Adrenal gland (tissue), 19 donors: ENCODE measurements at places on chromosomes 3 and 15. TPM values are rescaled to one million over a fixed set of nuclear protein-coding genes. Genes with fewer than 3 reads are reported as not detected.

The ROPN1 gene
- not detected for polyA plus RNA-seq

The GUCA1C gene
- not detected for polyA plus RNA-seq

The DPPA4 gene
- polyA plus RNA-seq: 0.20 TPM

The STRC gene
- polyA plus RNA-seq: 2.1 TPM

The ENTPD3 gene
- 0.54 TPM for polyA plus RNA-seq

DNA sequence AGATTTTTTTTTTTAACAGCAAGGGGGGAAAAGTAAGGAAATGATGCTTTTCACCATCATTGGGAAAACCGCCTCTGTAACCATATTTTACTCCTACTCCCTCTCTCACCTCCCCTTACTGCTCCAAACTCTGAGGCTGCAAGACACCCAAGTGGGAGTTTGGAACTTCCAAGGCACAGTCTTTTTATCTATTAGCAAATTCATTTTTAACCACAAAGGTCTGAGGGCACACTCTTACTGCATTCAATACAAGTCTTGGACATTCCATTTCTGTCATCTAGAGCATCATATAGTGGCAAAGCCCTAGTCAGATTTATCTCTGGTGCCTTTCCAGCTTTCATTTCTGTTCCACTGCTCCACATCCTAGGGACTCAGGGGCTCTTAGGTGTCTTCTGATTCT, 13.2 kb downstream of the FAM162A start:
- no peak for DNase-seq

DNA sequence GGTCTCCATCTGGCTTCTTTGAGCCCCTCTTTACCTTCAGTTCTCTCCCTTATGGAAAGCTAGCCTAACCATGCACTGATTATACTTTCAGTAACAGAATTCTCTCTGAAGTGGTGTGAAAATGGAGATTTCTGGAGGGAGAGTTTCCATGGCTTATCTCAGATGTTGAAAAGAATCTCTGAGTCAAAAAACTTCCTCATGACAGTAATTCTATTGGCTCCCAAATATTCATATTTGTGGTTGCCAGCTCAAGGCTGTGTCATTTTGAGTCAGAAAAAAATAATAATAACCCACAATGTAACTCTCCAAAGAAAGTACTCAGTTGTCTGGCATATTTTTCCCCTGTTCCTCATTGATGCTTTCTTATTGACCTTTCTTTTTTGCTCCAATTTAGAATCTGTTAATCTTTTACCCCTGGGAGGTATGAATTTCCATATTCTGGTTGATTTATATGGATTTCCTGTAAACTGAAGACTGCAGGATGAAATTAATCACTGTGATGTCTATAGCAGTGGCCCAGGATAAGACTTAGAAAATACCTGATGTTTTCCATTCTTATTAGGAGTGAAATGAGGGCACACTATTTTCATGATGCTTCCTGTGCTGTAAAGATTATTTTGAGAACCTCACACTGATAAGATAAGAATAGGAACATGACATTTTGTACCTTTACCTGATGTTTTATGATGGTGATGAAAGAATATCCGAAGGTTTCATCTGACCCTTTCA, 149.5 kb upstream of the EPHA3 start:
- DNase-seq: no peak

GRCh38 chr3:150446470-150446977, 38.4 kb downstream of the TSC22D2 start:
- DNase-seq: no peak

DNA sequence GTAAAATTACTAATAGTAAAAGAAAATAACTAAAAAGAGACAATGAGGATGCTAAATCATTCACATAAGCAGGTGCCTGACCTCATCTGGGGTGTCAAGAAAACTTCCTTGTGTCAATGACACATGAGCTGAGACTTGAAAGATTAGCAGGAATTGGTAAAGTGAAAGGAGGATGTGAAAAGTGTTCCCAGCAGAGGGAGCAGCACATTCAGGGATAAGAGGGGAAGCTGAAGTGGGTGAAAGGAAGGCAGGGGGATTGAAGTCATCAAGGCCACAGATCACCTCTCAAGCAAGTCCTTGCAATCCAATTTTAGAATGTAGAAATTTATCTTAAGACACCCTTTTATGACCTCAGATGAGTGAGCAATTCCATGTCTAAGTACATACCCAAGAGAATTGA, 60.2 kb upstream of the ACP3 start:
- peak; percentile 14 for DNase-seq

DNA sequence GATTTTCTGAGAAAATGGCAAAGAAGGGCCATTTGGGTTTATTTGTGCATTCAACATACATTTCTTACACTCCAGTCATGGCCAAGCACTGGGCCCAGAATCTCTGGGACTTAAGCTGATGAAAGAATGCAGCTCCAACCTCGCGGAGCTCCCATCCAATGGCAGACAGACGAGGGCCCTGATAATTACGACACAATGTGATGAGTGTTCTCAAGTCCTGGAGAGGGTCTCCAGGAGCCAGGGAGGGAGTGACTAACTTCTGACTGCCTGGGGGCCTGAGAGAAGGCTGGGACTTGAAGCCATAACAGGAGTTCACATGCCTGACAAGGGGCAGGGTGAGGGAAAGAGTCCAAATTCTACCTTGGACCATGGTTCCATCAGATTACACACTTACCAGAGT, 42.6 kb upstream of the BNC1 start:
- no peak for DNase-seq

- no peak for DNase-seq
Measured at GRCh38 chr15:96720656-96721055, 390.2 kb downstream of the NR2F2 start.

DNA sequence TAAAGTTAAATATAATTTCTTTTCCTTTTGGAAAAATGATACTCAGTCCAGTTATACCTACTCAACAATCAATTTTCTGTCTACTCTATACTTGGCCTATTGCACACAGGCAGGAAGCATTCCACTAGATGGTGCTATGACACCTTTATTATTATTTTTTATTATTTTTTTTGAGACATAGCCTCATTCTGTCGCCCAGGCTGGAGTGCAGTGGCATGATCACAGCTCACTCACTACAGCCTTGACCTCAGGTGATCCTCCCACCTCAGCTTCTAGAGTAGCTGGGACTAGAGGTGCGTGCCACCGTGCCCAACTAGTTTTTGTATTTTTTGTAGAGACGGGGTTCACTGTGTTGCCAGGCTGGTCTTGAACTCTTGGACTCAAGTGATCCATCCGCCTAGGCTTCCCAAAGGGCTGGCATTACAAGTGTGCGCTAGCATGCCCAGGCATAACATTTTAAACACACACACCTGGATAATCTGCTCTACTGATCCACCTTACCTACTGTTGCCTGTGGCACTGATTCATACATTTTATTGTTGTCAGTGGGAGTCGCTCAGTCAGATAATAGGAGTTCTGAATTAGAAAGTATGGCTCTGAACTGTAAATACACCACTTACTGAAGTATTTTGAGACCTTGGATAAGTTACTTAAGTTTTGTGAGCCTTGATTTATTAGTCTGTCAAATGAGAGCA, 56.2 kb downstream of the EIF3J start:
- no peak for DNase-seq

GRCh38 chr15:70093481-70094319, 4.0 kb downstream of the TLE3 start:
- DNase-seq: no peak

DNA sequence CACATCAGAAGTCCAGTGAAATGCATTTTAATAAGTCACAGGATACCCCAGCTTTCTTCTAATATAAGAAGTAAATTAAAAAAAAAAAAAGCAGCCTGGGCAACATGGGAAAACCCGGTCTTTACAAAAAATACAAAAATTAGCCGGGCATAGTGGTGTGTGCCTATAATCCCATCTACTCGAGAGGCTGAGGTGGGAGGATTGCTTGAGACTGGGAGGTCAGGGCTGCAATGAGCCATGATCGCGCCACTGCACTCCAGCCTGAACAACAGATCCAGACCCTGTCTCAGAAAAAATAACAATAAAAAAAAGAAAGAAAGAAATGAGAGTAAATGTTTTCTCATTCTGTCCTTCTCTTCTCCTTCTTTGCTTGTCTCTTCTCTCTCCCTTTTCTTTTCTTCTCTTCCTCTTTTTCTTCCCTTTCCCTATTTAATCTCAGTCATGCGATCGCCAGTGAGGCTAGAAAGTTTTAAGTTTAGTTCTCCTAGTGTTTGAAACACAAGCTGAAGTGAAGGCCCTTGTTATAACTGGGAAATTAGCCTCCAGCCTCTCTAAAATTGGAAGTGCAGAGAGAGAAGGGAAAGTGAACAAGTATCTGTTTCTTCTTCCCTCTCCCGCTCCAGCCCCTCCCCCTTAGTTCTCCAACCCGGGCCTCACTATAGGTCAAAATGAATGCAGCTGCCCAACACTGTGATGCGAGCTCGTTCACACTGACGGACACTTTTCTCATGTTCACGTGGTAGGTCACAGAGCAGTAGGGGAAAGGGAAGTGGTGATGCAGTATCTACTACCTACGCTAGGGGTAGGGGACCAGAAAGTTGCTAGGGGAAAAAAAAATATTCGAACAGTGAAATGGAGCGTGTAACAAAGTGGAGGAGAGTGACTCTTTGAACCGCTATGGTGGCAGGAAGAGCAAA, 23.5 kb upstream of the TSC22D2 start:
- peak; percentile 49 for DNase-seq

GRCh38 chr15:58929891-58930416, 3.5 kb downstream of the SLTM start:
- no peak for DNase-seq

DNA sequence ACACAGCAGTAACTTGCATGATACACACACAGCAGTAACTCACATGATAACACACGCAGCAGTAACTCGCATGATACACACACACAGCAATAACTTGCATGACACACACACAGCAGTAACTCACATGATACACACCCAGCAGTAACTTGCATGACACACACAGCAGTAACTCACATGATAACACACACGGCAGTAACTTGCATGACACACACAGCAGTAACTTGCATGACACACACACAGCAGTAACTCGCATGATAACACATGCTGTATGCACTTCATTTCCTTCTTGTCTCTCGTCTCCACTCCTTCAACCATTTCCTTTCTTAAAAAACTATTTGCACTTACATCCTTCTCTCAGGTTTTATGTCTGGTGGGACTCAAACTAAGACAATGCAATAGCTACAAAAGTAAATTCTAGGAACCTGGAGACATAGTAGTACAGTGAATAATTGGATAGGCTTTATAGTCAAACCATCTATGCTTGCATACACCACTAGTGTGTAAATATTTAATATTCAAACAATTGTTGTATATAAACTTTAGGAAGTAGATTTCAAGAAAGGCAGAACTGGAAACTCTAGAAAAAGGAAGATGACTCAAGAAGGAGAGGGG, 130.8 kb downstream of the UACA start:
- DNase-seq: no peak

DNA sequence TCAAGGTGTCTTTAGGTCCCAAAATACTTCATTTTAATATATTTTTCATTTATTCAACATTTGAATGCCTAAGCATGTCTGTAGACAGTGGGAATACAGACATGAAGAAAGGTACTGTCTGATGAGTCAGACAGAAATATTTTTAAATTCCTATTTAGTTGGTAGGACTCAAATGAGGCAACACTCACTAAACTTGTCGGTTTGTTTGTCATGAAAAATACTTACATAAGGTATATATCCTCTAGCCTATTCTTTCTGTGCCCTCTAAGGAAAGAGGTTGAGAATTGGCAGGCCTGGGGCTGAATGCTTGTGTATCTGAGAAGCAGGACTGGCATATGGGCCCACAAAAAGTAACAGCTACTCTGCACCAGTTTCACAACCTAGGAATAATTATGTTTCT, 423.6 kb upstream of the MDFIC2 start:
- DNase-seq: no peak

GRCh38 chr3:77222701-77223100, 182.8 kb downstream of the ROBO2 start:
- no peak for DNase-seq

DNA sequence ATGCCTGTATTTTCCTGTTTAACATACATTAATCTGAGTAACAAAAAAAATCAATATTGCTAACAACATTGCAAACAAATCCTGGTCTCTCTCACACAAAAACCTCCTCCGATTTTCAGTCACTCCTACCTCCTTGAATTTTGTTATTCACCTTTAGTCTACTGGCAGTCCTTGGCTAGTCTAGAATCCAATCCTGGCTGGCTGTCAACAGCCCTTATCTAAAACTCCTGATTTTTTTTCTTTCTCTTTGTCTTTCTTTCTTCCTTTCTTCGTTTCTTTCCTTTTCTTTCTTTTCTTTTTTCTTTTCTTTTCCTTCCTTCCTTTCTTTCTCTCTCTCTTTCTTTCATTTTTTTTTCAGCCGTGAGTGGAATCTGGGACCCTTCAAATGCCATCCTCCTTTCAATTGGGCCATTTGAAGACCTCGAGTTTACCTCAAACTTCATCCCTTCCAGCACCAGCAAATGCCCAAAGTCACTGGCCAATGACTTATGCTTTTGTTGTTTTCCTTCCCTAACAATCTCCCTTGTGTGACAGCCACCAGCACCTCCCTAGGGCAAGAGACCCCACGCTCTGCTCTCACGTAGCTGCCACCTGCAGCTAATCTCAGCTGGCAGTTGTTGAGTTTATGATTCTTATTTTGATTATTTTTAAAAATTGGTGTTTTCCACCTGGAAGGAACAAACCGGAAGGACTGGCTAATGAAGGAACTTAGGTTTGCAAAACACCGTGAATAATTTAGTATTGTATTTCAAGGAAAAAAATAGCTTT, 6.8 kb upstream of the ONECUT1 start:
- no peak for DNase-seq

GRCh38 chr15:45187894-45188830, at the start of gene SHF:
TSS of gene SHF (minus strand) at chr15:45187966. CDS start at chr15:45187951, 15 bp downstream.
- DNase-seq: no peak

- no peak for DNase-seq
Measured at GRCh38 chr15:32922541-32922940, 204.7 kb downstream of the GREM1 start.
